ENCODE measurements at places on chromosomes 4 and X.

GRCh38 chr4:81647388-81647787, 175.7 kb upstream of the RASGEF1B start:
- DNase-seq, result no peak

DNA sequence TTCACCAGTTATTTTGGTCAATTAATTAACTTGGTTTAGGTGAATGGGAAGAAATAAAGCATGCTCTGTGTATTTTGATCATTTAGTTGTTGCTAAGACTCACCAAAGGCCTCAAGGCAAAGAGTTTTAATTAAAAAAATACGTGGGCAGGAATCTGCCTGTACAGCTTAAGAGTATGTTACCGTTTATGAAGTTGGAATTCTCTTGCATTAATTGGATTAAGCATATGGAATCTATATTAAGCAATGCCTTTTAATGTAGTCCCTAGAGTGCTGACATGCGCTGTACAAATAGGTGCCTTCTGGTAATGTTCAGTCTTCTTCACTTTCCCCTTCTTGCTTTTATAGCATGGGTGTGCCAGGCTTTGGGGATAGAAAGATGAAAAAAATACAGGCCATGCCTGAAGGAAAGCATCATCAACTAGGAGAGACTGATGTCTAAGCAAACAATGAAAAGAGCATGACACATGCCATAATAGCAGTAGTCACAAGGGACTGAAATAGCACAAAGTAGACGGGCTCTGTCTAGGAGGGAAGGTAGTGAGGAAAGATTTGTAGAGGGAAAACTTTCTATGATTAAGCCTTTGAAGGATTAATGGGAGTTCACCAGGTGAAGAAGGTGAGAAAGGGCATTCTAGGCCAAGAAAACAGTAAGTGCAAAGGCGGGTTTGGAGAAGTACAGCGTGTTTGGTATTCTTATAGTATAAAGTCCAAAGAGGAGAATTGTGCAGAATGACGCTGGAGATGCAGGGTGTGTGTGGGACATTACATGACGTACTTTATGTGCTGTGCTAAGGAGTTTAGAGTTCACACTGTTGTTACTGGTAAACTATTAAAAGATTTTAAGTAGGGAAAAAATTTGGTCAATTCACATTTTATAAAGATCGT, 226.1 kb upstream of the ANXA3 start:
- no peak for DNase-seq

- no peak for DNase-seq
Observed at GRCh38 chr4:87114245-87115062, 106.0 kb downstream of the KLHL8 start.

- DNase-seq, result no peak
Observed at GRCh38 chr4:3387154-3387942, 54.4 kb upstream of the HGFAC start.

- no peak for DNase-seq
Observed at GRCh38 chr4:143358419-143358818, 21.7 kb downstream of the GAB1 start.

GRCh38 chr4:8471211-8471875, 30.8 kb downstream of the TRMT44 start:
- no peak for DNase-seq

DNA sequence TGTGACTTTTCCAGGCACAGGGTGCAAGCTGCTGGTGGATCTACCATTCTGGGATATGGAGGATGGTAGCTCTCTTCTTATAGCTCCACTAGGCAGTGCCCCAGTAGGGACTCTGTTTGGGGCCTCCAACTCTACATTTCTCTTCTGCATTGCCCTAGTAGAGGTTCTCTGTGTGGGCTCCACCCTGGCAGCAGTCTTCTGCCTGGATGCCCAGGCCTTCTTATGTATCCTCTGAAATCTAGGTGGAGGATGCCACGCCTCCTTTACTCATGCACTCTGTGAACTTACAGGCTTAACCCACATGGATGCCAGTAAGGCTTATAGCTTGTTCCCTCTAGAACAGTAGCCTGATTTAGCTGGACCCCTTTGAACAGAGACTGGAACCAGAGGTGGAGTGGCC, 20.9 kb upstream of the EREG start:
- DNase-seq, result no peak

DNA sequence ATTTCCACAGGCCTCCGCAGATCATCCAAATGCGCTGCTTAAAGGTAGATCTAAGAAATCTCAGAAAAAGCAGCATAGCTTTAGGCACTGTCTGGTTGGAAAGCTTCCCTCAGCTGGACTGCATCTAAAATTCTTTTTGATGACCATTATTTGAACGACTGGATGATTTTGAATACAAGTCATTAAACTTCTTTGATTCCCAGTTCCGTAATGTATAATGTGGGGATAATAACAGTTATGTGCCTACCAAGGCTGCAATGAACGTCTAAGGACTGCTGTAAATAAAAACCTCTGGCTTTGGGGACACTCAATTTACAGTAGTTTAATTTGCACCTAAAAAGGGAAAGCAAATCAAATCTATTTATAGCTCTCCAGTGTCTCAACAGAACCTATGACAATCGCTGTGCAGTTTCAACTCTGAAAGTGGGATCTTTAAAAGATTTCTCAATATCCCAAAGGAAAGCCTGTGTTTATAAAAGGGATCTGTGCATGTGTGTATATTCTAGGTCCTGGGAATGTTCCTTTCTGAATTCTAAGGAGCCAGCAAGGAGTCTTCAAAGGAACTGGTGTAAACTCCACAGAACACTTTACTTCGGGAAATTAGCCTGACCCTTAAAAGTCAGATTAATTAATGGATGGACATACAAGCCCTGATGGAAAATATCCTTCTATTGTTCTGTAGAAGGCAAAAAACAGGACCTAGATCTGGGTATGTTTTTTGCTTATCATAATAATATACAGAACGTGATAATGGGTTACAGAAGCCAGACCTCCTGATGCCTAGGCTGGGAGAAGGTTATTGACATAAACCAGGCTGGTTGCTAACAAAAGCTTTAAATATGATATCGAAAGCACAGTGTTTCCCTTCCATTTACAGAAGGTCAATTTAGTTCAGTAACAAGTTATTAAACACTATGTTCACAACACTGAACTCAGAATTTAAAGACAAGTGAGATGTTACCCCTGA, 53.4 kb downstream of the AFAP1 start:
- no peak for DNase-seq

DNA sequence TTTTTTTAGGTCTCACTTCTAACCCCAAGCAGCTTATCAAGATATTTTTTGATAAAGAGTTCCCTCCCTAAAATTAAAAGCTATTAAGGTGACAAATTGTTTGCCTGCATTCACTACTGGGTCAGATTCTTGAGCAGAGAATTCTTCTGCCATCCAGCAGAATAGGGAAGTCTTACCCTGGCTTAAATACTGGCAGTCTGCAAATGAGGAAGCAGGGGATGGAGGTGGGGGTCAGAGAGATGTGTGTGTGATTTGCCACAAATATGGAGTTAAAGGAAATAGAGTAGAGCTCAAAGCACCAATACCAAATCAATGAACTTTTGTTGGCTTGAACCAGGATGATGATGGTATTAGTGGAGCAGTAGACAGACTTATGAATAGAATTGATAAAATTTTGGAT, 122.2 kb downstream of the ANXA5 start:
- no peak for DNase-seq
